ENCODE measurements at places on chromosomes 11 and 22.

DNA sequence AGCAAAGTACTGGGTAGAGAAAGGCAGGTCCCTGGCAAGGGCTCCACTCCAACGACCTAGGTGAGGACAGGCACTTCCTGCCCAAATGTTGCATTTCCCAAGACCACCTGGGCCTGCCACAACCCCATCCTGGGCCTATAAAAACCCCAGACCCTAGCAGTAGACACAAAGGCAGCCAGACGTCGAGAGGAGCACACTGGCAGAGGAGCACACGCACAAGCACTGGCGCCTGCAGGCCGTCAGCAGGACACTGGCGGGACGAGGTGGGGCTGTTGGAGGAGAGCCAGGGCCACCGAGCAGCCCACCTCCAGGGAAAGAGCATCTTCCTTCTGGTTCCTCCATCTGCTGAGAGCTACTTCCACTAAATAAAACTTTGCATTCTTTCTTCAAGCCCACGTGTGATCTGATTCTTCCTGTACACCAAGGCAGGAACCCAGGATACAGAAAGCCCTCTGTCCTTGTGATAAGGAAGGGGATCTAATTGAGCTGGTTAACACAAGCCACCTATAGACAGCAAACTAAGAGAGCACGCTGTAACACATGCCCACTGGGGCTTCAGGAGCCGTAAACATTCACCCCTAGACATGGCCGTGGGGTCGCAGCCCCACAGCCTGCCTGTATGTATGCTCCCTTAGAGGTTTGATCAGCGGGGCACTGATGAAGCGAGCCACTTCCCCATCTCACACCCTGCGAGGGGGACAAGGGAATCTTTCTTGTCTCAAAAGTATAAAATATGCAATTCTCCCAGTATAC, 89.7 kb upstream of the MTMR2 start:
- no peak for DNase-seq

DNA sequence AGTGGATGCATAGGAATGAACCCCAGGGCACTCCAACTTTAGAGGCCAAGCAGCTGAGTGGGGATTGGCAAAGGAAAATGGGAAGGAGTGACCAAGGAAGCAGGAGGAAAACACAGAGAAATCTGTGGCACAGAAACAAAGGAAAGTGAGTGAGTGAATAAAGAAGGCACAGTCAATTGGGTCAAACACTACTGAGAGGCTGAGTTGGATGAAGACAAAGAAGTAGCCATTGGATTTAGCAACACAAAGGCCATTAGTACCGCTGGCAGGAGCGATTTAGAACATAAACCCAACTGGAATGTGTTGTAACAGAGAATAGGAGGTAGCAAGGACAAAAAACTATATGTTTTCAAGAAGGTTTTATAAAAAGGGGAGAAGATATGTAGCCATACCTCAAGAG, 6.6 kb upstream of the NXPE1 start:
- DNase-seq = no peak

- DNase-seq = no peak
Observed at GRCh38 chr11:76626266-76626665, 44.3 kb downstream of the LRRC32 start.

DNA sequence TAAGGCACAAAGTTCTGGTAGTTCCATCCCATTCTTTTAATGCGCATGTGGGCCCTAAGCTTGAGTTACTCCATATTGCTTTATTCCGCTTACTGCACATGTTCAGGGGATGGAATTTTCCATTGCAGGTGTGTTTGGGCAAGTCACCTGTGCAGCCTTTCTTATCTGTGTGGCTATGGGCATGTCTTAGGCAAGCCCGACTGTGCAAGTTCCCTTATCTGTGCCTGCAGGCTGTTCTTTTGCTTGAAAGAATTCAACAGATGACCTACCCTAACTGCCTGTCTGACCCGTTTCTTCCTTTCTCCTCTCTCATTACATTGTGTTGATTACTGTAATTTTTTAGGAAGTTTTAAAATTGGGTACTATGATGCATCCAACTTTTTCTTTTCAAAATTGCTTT, 363.6 kb downstream of the TTC28 start:
- no peak for DNase-seq

DNA sequence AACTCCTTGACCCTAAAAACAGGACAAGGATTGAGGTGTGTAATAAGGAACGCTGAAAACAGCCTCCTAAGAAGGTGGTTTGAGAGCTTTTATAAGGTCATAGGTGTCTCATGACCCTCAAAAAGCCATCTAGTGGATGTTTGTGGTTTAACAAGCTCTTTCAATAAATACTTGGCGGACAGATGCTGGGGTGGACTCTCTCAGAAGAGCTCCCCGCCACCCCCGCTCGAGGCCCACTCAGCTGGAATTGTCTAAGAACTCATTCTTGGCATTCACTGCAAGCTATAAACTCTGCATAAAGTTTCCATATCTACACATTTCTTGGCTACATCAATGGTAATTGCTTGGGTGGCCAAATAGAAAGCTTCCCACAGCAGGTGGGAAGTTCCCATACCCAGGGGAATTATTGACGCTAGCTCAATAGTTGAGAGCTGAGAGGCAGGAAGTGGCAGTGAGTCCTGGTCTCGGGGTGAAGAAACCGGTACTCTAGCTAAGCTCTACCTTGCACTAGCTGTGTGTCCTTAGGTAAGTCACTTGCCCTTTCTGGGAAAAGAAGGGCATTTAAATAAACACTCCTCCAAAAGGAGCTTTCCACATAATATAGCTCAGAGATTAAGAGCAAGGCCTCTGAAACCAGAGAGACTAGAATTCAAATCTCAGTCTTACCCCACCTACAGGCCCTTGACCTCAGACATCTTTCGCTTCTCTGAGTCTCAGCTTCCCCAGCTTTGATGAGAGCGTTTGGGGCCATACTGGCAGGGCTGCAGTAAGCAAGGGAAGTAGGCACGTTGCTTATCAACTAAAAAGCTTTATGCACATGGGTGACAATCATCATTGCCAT, 6.4 kb downstream of the MS4A15 start:
- no peak for DNase-seq

GRCh38 chr11:86186386-86186785, 58.2 kb upstream of the EED start:
- no peak for DNase-seq

DNA sequence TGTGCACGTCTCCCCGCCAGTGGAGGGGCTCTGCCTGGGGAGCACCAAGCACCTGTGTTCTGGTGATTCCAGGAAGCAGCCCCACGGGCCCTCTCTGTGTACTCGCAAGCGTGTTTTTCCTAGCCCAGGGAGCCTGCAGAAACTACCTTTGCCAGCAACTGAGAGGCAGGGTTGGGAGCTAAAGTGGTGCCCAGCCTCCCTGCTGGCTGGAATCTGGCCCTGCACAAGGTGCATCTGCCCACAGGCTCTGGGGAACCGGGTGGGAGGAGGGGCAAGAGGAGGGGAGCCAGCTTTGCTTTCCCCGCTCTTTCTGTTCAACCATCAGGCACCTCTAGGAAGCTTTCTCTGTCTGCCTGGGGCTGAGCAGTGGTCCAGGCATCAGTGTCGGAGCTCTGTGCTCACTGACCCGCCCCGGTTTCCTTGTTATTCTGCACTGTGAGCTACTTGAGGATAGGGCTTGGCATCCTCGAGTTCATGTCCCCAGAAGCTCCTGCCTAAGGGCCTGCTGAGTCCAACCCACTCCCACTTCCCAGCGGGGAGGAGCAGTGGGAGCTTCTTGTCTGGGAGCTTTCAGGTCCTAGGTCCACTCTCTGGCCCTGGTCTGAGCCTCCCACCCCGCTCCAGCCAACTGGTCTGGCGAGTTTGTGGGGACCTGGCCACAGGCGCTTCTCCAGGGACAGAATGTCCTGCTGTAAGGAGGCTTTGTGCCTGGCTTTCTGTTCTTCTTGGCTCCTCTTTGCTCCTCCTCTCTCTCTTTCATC, 14.9 kb downstream of the DAGLA start:
- DNase-seq = no peak

DNA sequence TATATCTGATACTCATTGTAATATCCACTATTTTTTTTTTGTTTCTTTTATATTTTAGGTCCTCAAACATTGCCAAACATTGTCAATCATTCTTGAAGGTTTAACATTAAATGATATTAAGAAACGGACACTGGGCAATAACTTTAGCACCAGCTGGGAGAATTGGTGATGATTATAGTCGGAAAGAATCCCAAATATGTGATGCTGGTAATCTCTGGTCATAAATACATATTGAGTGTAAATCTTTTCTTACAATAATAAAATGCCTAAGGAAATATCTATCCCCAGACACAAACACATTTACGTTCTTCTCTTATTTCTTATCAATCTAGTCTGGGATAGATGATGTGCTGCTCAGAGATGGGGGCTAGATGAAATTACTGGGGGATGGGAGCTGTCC, 25.2 kb downstream of the OR51E2 start:
- no peak for DNase-seq

DNA sequence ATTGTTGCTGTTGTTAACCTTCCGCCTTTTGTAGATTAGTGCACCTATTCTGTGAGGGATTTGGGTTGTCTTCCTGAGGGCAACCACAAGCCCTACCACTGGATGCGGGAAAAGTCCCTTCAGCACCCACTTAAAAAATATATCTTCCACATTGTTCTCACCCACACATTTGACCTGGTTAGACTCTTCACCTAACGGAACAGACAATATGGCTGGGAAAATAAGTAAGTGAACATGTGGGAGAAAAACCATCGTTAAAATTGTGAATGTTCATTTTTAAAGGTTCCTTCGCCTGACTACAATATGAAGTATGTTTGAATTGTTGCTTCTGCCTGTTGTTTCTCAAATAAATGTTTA, 72.0 kb upstream of the MPEG1 start:
- no peak for DNase-seq

- no peak for DNase-seq
Observed at GRCh38 chr11:57936050-57936418, 87.6 kb upstream of the OR9Q1 start.

DNA sequence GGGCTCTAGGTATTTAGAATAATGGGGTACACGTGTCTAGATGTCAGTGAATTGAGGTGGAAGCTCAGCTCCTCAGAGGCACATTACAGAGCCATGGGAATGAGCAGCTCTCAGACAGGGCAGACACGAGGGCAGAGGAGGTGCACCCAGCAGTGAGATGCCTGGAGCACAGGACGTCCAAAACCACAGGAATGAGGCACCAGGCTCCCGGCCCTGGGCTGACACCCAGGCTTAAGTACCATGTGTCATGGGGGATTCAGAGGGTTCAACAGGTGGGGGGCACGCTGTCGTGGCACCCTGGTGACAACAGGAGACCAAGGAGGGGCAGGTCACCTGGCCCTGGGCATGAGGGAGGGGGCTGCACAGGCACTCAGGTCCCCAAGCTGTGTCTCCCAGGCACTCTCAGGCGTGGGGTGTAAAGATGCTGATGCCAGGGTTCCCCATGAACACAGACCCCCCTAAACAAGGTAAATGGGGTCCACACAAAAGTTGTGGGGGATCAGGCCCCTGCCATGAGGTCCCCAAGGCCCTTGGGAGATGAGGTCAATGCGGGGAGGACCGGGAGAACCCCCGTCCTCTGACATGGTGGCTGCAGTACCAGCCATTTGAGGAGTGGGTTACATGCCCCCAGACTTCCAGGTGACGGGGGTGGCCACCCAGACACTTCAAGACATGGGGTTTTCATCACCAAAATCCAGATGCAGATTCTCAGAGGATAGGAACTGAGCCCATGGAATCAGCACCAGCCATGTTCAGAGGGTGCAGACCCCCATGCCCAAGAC, 5.6 kb upstream of the SYT8 start:
- peak; percentile 16 for DNase-seq

DNA sequence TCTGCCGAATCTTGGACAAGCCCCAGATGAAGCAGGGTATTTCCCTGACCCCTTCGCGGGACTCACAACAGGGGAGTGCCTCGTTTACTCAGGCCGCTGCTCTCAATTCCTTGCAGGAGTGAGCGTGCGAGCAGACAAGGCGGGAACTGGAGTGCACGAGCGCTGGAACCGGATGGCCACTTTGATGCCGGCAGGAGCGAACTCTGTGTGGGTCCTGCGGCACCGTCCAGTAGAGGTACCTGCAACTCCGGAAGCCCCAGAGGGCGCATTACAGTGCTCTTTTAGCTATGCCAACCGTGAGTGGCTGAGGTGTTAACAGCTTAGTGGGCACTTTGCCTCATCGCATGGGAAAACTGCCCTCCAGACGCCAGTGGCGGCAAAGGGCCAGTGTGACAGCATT, 182.3 kb upstream of the ANO3 start:
- no peak for DNase-seq

GRCh38 chr11:78072455-78072854, 7.2 kb downstream of the NDUFC2 start:
- no peak for DNase-seq

GRCh38 chr11:107372439-107372838, 85.2 kb downstream of the CWF19L2 start:
- no peak for DNase-seq

GRCh38 chr22:25206998-25207397, 7.3 kb downstream of the CRYBB3 start:
- no peak for DNase-seq

DNA sequence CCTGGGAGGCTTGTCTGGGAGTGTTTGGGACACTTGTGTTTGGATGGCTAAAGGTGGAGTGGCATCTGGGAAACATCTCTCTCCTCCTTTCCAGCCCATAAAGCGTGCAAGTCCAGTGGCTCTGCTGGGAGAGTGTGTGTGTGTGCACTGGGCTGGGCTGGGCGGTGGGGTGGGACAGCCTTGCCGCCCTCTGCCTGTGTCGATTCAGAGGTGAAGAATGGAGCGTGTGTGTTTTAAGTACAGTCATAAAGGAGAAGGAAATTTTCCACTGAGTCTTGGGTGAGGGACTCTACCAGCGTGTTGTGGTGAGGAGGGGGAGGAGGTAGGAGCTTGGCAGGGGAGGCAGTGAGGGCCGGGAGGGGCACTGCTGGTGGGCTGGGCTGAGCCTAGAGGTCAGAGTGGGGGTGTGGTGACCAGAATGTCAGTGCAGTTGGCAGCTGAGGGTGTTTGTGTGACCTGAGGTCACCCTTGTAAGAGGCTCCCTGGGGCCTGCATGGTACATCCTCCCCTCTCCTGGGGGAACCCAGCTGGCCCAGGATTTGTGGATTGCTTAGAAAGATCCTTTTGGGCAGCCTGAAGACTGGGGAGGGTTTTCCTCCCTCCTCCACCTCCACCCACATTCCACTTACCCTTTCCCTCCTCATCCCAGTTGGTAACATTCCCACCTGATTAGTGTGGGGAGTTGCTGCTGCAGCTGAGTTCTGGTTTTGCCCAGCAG, 1.7 kb downstream of the TIMP3 start:
- DNase-seq = no peak

GRCh38 chr11:101211407-101211975, 81.9 kb upstream of the PGR start:
- DNase-seq = no peak

Measured in AG09309 (cell line).